ENCODE measurements at places on chromosomes 5 and 9.

DNA sequence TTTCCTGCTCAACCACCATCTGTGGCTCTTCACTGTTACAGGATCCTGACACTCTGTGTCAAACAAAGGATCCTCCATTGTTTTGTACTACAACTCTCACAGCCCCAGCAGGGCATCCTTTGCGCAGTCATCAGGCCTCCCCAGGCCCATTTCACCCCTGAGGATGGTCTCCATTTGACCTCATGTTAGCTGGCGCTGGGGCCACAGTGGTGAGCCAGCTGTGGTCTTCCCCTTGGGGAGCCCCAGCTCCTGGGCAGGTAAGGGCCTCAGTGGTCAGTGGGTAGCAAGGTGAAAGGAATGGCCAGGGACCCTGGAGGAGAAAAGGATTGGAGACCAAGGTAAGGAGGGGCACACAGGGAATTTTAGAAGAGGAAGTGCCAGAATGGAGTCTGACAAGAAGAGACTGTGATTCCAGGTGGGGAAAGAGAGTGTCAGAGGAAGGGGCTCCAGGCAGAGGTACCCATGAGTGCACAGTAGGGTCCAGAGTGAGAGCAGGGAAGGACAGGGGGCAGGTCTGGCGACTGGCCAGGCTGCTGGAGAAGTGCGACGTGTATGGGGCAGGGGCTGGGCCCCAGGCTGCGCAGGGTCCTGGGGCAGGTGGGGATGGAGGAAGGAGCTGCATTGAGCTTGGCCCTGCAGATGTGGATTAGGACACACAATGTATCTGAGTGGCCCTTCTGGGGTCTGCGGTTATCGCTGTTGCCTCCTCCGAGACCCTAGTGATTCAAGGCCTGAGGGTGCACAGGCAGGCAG lies 109.9 kb downstream of the PHF2 start:
- no peak for DNase-seq

DNA sequence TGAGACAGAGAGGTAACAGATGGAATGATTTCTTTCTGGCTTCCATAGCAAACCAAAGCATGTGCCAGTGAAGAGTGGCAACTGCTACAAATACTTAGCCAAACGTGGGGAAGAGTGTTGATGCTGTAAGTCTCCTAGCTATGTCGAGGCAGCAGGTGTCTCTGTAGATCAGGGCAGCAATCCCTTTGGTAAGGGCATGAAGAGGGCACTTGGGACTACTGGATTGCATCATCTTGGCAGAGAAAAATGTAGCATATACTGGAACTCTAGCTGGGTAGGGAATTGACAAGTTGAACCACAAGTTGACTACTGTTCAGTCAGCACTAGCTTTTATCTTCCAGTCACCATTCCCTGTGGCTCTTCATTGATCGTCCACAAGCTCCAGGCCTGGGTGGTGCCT lies 75.8 kb downstream of the GHR start:
- no peak for DNase-seq

DNA sequence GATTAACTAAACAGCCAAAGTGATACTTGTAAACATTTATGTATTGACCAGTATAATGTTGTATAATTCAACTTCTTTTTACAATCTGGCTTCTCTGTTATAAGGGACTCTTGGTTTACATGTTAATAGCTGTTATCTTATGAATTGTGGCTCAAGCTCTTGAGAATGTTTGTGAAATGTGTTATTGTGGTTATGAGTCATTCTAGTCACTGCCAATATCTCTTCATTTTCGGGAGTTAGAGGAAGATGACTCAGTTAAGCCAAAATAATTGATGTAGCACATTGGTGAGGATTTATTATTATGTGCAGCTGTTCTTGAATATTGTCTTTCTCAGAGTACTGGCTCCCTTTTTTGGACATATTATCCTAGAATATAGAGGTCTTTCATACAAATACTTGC lies 655.2 kb upstream of the RIOK2 start:
- no peak for DNase-seq

DNA sequence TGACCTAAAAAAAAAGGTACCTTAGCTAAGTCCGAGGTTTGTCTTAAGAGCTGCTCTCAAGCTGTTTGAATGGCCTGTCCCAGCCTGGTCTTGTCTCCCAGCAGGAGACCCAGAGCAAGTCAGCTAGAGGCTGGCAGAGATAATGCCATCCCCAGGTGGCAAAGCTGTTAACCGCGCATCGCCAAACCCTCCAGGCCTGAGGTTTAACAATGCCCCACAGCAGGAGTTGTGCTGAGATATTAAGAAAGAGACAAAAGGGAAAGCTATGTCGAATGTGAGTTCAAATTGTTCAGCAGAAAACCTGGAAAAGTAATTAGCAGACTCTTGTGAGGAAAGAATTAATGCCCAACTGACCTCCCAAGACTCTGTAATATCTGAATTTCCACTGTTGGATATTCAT lies 187.1 kb downstream of the FSTL4 start:
- peak; percentile 66 for DNase-seq

DNA sequence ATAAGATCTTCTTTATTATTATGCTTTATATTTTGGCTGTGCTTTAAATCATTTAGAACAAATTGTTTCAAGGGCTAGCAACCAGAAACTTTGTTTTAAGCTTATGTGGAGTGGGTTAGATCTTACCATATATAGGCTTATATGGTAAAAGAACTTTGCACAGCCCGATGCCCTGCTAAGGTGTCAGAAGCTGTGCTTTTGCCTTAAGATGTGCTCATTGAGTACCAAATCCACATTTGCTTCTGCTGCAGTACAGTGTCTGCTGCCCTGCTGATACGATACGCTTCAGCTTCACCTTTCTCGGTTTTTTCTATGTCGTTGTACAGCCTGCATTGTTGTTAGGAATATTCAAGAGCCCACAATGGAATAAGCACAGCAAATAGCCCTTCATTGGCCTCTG lies 34.8 kb downstream of the CD180 start:
- no peak for DNase-seq

DNA sequence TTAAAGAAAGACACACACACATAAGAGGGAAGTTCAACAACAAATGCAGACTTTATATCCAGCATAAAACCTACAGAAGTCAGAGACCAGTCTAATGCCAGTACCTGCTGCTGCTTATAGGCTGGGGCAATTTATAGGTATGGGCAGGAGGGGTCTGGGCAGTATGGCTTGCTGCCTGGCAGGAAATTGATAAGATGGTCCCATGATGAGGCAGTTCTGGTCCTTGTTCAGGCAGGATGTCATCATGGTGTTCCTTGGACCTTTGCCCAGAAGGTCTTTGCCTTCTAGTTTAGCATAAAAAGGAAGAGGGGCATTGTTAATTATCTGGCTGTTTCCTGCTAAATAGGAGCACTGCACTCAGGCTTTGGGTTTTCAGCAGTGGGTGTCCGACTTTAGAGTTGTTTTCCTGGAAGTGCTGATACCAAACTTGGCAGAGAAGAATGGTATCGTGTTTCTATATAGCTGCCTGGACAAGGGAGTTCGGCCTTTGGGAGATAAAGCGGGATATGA lies 10.4 kb upstream of the PDCD1LG2 start:
- DNase-seq, result no peak

DNA sequence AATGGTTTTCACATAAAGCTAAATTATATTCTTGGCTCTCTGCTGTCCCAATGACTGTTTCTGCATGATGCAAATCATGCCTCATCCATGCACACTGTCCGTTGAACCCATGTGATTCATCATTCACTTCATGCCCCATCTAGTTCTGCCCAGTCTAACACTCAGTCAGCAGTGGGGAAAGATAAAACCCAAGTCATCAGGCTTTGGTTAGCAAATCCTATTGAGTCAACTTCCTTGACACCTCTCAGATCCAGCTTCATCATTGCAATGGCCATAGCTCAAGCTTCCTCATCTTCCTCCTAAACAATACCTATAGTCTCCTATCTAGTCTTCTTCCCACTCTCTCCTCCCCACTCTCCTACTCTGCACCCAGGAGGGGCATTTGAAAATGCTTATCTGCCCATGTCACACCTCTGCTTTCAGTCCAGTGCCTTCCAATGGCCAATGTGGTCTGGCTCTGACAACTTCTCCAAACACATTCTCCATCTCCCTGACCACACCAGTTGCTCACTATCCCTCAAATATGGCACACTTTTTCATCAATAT lies 266.0 kb upstream of the TRIM32 start:
- DNase-seq, result no peak

DNA sequence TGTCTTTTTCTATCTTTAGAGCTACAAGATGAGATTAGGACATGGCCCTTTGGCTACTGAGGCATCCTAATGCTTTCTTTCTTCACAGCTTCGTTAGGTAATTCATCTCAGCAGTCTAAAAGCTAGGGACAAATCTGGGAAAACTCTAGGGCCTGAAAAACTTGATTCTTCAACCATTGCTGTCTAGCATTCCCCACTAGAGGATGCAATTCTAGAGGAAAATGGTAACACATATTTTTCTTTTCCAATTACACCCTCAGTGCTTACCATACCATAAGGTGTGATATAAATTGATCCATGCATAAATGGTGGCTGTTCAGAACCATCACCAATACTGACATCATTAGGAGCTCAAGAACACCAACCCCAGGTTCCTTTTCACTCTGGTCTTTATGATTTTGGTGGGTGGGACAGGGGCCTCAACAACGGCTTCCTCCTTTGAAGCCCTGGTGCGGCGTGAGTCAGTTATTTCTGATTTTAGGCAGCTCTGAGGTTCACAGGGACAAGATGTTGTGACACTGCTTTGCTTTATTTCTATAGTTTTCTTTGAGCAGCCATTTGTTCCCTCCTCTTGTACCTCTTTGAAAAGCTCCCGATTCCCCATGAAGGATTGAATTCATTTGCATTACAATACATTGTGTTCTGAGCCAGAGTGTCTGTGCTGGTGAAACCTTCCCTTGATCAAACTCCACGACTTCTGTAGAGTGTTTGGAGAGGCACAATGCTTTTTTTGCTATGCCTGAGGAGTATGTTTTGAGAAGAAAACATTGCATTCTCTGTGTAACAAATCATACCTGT lies 526.0 kb upstream of the TRPC7 start:
- peak; percentile 32 for DNase-seq

- no peak for DNase-seq
Measured at GRCh38 chr9:93256878-93257807, 73.2 kb downstream of the WNK2 start.

DNA sequence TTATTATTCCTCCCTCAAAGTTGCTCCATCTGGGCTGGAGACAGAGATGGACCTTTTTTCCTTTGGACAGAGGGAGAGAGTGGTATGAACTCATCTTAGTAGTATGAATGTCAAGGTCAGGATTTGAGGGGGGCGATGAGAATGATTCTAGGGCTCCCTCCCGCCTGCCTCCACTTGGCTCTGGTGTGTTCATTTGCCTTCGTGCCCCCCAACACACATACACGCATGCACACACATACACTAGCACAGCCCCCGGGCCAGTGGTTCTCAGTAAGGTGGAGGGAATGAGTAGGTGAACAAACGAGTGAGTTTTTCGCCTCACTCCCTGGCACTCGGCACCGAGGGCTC lies 44.5 kb downstream of the ERGIC1 start:
- DNase-seq, result no peak

DNA sequence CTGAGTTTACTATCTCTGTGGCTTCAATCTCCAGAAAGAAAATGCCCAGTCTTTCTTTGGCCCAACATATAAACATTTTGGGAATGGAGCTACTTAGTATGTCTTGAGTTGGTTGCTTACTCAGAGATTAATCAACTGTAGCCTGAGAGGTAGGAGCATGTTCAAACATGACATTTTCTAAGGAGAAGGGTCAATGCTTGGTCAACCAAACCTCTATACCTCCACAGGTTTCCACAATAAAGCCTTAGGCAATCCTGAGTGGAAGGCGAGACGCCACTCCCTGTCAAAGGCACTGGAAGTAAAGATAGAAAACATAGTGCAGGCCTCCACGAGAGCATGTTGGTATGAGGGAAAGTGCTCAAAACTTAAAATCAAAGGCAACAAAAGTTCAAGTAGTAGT lies 411.4 kb downstream of the KCTD16 start:
- no peak for DNase-seq

DNA sequence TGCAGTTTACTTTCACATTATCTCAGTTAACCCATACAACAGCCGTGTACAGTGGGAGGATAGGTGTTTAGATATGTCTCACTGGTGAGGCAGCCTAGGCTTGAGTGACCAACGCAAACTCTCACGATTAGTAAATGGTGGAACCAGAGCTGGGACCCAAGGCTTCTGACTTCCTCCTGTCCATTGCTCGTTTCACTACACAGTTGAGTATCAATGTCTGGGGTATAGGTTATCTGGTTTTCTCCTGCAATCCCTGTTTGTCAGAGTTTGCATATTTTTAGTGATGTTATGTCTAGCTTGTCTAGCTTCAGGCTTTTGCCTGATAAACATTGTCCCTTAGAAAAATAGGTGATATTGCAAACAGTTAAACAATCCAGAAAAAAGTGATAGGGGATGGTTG lies 62.6 kb downstream of the NUP214 start:
- DNase-seq, result no peak

DNA sequence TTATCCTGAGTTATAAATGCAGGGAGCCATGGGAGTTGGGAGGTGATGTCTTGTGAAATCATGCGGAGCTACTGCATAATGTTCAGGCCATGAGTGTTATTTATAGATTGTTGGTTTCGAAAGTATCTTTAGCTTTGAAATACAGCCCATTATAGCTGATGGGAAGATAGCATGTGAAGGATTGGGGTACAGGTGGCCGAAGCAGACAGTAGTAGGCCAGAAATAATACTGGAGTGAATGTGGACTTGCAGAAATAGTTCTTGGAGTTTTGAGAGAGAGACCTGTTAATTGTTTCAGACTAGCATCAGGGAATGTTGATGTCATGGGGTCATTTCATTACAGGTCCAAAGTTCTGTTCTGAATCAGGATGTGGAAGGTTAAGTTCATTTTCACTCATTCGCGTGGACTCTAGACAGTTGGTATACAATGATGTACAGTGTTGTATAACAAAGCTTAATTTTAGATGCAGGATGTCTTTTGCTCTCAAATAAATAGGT lies 3.8 kb downstream of the ATP6V1G1 start:
- DNase-seq, result no peak
